Dermis microvascular lymphatic vessel endothelial cell (primary cell): ENCODE measurements at places on chromosomes 5 and 9. TPM values are rescaled to one million over a fixed set of nuclear protein-coding genes. Genes with fewer than 3 reads are reported as not detected.
A peak's percentile ranks its signal among the peaks of the same experiment; 100 is the strongest.

DNA sequence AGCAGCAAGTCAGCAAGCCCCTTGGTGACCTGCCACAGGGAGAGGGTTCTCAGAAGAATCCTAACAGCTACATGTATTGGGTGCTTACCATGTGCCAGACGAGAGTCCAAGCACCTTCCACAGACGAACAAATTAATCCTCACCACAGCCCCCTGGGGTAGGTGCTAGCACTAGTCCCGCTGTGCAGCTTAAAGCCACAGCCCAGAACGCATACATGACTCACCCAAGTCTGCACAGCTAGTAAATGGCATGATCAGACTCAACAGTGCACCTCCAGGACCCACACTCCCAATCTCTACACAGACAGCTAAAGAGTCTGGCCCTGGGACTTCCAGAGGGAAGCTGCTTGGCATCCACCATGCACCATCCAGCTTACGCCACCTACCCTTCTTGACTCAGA lies 111.5 kb downstream of the PAX5 start:
- no peak for DNase-seq

DNA sequence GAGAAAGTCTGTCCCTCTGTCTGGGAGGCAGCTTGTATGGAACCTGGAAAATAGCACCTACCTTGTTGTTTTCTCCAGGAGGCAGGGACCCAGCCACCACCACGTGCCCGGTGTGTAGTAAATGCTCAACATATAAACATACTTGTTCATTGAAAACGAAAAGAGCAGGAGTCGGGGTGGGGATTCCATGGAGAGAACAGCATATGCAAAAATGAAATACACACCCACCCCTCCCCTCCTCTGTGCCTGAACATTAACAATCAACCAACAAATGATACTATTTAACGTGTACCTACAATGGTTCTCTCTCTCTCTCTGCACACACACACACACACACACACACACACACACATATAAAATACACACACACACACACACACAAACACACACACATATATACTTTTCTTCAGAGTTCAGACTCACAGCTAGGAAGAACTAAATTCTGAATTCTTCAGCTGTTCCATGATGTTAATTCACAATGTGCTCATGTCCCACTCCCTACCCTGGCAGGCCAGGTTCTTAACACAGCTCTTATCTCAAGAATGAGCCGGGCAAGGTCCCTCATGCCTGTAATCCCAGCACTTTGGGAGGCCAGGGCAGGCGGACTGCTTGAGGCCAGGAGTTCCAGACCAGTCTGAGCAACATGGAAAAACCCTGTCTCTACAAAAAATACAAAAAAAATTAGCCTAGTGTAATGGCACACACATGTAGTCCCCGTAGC lies 16.3 kb upstream of the DENND1A start:
- DNase-seq = no peak

- no peak for DNase-seq
These were observed 315.6 kb downstream of the PRR16 start for GRCh38 chr5:120779674-120780073.

GRCh38 chr9:136129176-136129575 lies 10.5 kb upstream of the TMEM250 start:
- DNase-seq = no peak

The AFAP1L1 gene
- 144 and 264 TPM in 2 replicates for total RNA-seq

DNA sequence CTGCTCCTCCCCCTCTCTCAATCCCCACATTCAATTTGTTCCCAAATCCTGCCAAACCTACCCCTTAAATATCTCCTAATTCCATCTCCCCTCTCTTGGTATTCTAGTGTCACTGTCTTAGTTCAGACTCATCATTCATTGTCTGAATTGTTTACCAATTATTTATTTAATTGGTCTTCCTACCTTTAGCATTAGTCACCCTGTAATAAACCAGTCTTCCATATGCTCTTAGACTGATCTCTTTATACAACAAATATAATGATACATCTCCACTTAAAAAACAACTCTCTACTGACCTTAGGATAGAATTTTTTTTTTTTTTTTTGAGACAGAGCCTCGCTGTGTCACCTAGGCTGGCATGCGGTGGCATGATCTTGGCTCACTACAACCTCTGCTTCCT lies 51.4 kb downstream of the RFK start:
- DNase-seq = no peak

GRCh38 chr5:142934051-142934762 lies 164.0 kb downstream of the ARHGAP26 start:
- DNase-seq = no peak

GRCh38 chr5:59330680-59331079 lies 562.8 kb downstream of the PDE4D start:
- no peak for DNase-seq

The ANKDD1B gene
- 0.38 and 0.51 TPM in 2 replicates for total RNA-seq

GRCh38 chr9:9341203-9341602 lies 1271.6 kb downstream of the PTPRD start:
- no peak for DNase-seq

DNA sequence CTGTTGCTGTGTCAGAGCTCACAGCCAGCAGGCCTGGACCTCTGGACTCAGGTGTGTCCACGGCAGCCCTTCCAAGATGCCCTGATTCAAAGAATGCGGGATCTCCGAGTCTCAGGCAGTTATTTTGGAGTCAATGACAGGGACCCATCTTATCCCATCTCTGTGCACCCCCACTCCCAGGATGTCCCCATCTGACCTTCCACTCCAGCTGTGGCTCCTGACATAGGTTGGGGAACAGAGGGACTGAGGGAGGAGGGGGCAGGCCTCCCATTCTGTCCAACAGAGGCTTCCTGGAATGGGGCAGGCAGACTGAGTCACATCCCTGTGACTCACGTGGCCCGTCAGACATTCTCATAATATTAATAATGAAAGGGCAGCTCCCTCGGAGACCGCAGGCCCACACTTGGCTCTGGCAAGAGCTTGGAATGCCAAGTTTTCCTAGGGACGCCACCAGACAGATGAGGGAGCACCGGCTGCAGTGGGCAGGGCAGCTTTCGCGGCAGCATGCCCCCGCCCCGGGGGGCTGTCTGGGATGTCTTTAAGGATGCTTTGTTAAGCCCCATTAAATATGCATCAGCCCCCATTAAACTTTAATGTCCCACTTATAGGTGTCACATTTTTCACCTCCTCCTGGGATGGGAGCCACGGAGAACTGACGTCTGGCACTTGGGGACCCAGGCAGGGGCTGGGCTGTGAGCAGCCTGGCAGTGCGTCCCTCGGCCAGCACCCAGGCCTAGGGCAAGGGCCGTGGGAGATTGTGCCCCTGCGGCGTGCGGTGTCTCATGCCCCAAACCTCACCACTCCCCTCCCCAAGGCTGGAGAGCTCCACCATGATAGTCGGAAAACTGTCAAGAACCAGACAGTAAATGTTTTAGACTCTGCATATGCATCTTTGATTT lies 23.6 kb upstream of the FIBCD1 start:
- peak; percentile 93 for DNase-seq

GRCh38 chr9:134057751-134058701 lies 9.8 kb downstream of the BRD3 start:
- DNase-seq = no peak

The MAMDC2 gene
- 0.89 and 3.1 TPM in 2 replicates for total RNA-seq

DNA sequence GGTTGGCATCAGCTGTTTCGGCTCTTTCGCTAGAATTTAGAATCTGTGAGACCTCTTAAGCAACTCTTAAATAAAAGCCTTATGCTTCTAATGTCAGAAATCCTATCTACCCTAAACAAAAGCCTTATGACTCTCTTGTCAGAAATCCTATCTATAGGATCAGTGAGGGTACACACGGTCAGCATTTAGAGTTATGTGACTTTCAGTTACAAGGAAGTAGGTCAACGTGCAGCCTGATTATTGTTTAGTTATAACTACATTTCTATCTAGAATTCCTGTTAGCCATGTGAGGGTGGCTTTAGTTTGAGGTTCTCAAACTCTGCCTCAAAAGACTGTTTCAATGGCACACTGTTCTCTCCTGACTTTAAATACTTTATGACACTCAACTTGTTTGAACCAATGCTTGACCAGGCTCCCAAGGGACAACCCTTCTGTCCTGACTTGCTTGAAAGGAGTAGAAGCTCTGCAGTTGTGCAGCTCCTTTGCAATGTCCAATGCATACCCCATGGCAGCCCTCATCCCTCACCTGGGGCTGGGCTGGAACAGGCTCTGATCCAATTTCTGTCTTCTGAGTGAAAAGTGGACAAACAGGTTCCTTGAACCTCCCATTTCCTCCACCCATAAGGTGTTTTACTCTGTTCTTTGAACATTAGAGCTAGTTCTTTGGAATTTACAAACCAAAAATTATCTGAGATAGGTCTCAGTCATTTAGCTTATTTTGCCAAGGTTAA lies 251.6 kb upstream of the PIK3R1 start:
- DNase-seq = no peak

DNA sequence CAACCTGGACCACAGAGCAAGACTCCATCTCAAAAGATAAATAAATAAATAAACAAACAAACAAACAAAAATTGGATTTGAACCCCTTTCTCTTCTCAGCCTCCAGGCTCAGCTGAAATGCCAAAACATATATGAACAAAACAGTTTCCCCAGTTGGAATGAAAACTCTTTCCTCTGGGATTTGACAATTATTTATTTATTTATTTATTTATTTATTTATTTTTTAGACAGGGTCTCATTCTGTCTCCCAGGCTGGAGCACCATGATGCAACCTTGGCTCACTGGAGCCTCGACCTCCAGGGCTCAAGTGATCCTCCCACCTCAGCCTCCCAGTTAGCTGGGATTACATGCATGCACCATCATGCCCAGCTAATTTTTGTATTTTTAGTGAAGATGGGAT lies 6.0 kb upstream of the STXBP1 start:
- no peak for DNase-seq

The GPRIN1 gene
- total RNA-seq = 4.5 and 4.8 TPM in 2 replicates

GRCh38 chr9:110742741-110743371 lies 74.3 kb downstream of the MUSK start:
- DNase-seq = no peak

- DNase-seq = no peak
These were observed 455.2 kb upstream of the ADAMTS16 start for GRCh38 chr5:4684946-4685345.

DNA sequence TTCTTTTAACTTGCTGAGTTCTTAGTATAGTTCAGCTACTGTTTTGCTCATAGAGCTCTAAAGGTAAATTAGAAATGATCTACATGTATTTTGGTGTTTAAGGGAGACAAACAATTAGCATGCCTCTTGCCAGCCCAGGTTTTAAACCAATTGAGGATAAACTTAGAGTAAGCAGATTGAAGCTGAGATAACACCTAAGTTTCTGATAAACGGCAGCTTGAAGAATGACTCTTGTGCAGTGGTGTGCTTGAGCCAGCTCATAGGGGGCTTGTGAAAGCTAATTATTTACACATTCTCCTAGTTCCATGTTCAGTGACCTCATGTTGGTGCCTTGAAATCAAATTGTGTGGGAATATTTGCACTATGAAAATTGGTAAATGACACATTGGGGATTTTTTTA lies 193.0 kb downstream of the PRR16 start:
- no peak for DNase-seq

The IL9 gene
- total RNA-seq = not detected in 2 replicates

GRCh38 chr9:126965541-126966428 lies 51.2 kb downstream of the RALGPS1 start:
- DNase-seq = peak; percentile 75

DNA sequence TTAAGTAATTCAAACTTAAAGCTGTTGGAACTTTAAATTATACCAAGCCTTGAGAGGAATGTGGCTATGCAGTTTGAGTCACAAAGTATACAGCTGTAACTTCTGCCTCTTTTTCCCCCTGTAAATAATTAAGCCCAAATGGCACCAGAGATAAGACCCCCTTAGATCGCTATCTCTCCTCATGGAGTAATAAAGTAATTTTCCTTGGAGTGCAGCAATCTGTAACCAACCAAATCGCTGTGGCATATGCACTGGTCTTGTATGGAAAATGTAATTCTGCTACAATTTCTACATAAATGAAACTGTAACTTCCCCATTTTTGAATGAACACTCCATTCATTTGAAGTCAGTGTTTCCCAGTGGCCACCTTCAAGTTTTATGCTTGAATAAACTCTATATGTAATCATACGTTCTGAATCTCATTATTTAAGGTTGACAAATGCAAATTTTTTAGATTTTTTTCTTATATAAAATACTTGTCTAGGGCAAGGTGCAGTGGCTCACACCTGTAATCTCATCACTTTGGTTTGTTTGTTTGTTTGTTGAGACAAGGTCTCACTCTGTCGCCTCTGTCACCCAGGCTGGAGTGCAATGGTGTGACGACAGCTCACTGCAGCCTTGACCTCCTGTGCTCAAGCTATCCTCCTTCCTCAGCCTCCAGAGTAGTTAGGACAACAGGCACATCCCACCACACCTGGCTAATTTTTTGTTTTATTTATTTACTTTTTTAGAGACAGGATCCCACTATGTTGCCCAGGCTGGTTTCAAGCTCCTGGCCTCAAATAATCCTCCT lies 12.3 kb downstream of the SUSD1 start:
- no peak for DNase-seq

- peak; percentile 72 for DNase-seq
These were observed 8.9 kb upstream of the NUP214 start for GRCh38 chr9:131116281-131117120.

DNA sequence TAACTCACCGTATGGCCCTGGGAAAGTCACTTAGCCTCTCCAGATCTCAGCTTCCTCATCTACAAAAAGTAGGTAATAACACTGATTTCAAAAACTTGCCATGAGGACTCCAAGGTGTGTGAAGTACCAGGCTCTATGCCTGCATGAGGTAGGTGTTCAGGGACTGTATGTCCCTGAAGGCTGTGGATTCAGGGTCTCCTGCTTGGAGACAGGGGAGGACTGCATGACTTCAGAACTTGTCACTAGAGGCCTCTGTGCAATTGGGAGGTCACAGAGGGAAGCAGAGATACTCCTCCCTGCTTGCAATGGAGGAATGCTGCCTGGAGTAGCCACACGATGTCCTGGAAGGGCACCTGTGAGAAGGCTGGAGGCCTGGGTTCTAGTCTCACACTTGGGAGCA lies 2.2 kb downstream of the PDGFRB start:
- DNase-seq = no peak

GRCh38 chr5:37247036-37247435 lies 2.1 kb downstream of the CPLANE1 start:
- DNase-seq = peak; percentile 17

DNA sequence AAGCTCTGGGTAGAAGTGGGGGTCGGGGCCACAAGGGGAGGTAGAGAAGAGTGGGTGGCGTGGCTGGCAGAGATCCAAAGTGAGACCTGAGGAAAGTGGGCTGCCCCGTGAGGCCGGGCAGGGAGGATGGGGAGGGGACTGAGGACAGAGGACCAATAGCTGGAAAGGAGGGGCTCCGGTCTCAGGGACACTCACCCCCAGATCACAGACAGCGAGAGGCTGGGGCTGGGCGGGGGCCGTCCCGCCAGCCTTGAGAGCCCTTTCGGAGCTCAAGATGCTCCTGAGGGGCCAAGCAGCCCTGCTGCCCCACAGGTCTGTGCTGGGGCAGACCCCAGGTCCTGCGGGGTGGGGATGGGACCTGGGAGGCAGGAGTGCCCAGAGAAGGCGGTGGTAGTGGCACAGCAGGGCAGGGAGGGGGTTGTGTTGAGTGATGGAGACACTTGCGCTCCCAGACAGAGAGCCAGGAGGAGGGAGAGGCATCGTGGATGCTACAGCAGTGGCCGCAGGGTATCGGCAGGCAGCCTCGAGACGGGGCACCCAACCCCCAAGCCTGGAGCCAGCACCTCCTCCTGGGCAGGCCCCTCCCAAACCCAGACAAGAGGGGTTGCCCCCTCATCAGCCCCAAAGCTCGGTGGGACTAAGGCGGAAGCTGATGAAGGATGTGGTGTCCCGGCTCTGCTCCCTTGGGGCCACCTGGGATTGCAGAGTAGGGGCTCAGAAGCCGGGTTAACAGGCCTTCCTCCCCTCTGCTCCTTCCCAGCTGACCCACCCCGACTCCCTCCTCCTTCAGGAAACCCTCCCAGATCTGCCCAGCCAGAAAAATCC lies 3.4 kb downstream of the SARDH start:
- DNase-seq = no peak

- no peak for DNase-seq
These were observed 694.3 kb downstream of the NR2F1-AS1 start for GRCh38 chr5:92886751-92887150.

The SMAD5 gene
- 29.0 and 38.6 TPM in 2 replicates for total RNA-seq
